Liver (tissue), 10 donors: ENCODE measurements at places on chromosomes 1 and 21.

- H3K27me3 ChIP-seq, result no peaks in the 10 kb centered on the region
- DNase-seq, result no peak
- no peak within 1 kb of the TSS for H3K4me3 ChIP-seq
- no peak within 1 kb of the TSS for H3K27ac ChIP-seq
Measured at GRCh38 chr1:68449901-68450300, at the start of gene RPE65. RPE65 (minus strand) TSS chr1:68449954; CDS start chr1:68449905, 49 bp downstream.

GRCh38 chr1:168842916-168843315, 113.9 kb upstream of the DPT start:
- H3K36me3 ChIP-seq, result no peaks in the 10 kb centered on the region
- no peak overlapping the region for H3K27ac ChIP-seq
- H3K4me3 ChIP-seq, result no peak overlapping the region
- H3K27me3 ChIP-seq, result no peaks in the 10 kb centered on the region
- no peak for DNase-seq
- no peaks in the 10 kb centered on the region for H3K4me1 ChIP-seq

- no peaks in the 10 kb centered on the region for H3K27me3 ChIP-seq
- no peak overlapping the region for H3K27ac ChIP-seq
- H3K4me1 ChIP-seq, result no peaks in the 10 kb centered on the region
- no peaks in the 10 kb centered on the region for H3K36me3 ChIP-seq
- H3K4me3 ChIP-seq, result no peak overlapping the region
Measured at GRCh38 chr1:212973426-212973825, 23.1 kb downstream of the VASH2 start.

DNA sequence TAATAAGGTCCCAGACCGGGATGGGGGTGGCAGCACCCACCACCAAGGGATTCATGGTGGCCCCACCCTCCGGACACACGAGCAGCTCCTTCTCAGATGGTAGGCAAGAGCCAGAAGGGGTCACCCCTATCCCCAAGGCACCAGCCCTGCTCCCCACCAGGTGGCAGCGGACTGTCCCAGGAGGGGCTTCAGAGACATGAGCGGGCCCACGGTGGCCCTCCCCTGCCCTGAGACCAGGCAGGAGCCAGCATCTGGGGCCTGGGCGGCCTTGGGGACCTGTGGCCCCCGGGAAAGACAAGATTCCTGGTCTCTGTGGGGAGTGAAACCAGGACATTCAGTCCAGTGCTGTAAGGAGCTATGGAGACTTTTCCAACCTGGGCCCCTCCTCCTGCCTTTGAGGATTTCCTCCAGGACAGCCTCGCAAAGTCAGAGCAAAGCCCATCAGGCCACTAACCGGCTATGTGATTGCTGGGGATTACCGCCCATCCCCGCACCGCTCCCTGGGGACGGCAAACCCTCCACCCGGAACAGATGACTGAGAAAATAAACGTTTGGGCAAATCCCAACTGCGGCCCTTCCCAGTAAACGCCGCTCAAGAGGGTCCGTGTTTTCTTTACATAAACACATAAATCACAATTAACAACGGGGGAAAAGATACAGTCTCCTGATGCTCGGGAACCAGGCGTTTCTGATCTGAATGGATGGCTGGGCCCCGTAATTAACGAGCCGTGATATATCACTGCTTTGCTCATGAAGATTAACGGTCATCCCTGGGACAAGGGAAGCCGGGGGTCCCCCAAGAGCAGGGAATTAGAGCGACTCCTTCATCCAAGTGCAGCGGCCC, 50.9 kb upstream of the ARHGEF16 start:
- H3K36me3 ChIP-seq, result no peaks in the 10 kb centered on the region
- H3K27ac ChIP-seq, result no peak overlapping the region
- no peak for DNase-seq
- no peaks in the 10 kb centered on the region for H3K4me1 ChIP-seq

DNA sequence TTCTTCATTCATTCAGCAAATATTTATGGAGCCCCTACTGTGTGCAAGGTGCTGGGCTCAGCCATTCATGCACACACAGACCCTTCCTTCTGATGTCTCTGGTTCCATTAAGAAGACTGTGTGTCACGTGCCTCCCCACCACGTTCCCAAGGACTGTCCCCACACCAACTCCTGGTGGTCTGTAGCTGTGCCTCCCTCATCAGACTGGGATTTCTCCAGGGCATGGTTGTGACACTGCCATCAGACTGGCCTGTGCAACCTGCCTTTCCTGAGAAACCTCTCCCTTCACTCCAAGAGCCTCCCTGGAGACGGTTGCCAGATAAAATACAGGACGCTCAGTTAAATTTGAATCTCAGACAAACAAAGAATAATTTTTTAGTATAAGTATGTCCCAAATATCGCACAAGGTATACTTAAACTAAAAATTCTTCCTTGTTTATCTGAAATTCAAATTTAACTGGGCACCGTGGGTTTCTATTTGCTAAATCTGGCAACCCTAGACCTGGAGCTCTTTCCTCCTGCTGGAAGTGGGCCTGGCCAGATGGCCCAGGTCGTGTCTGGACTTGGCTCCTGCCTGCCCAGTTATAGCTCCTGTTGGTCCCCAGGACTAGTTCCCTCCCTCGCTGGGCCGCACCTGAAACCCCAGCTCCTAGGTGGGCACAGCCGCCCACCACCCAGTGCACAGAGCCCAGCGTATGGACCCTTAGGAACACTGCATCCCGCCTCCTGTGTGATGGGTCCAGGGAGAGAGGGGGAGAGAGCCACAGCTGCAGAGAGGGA, 76.9 kb downstream of the RAP1GAP start:
- no peaks in the 10 kb centered on the region for H3K4me1 ChIP-seq
- DNase-seq, result no peak
- H3K36me3 ChIP-seq, result no peaks in the 10 kb centered on the region
- H3K4me3 ChIP-seq, result no peak overlapping the region

DNA sequence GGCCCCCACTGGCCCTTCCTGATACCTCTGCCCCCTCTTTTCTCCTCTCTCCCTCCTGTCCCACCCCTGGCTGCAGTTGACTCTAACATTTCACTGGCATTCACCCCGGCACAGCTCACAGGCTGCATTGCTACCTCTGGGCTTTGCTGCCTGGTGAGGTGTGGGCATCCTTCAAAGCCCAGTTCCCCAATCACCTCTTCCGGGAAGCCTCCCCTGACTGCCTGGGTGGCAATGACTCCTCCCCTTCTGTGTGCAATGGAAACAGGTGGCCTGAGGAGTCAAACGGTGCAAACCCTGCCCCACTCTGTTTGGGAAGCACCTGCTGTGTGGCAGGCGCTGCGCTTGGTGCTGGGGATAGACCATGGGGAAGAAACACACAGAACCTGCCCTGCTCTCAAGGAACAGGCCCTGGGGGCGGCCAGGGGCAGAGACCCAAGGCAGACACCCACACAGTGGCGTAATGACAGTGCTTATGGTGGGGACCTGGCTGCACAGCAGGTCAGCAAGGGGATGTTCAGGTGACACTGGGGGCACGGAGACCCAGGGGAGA, 39.3 kb upstream of the POFUT2 start:
- no peak for DNase-seq
- no peaks in the 10 kb centered on the region for H3K27me3 ChIP-seq
- no peak overlapping the region for H3K4me3 ChIP-seq

- H3K4me3 ChIP-seq, result no peak overlapping the region
- no peak for DNase-seq
- no peaks in the 10 kb centered on the region for H3K27me3 ChIP-seq
- H3K4me1 ChIP-seq, result no peaks in the 10 kb centered on the region
- no peak overlapping the region for H3K27ac ChIP-seq
- no peaks in the 10 kb centered on the region for H3K36me3 ChIP-seq
Measured at GRCh38 chr1:186834399-186834958, 5.7 kb downstream of the PLA2G4A start.
